Head of caudate nucleus (tissue), 42 donors: ENCODE measurements at places on chromosomes 7 and 10.

GRCh38 chr10:114283535-114284234 lies 44.6 kb downstream of the VWA2 start:
- no peak for DNase-seq

DNA sequence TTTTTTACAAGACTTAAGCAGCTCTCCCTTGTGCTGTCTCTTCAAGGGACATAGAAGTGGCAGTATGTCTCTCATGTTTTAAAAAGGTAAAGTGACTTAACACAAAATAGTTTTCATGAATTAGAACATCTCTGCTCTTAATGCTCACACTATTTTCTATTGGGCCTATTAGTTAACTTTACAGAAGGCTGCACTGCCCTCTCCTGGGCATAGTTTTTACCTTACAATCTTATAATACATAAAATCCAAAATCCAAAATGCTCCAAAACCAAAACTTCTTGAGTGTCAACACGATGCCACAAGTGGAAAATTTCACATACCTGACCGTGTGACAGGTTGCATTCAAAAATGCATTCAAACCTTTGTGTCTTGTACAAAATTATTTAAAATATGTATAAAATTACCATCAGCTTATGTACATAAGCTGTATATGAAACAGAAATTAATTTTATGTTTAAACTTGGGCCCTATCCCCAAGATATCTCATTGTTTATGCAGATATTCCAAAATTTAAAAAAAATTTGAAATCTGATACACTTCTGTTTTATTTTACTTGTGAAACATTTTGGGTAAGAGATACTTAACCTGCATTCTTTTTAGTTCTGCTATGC lies 25.8 kb downstream of the TES start:
- DNase-seq, result peak; percentile 37

DNA sequence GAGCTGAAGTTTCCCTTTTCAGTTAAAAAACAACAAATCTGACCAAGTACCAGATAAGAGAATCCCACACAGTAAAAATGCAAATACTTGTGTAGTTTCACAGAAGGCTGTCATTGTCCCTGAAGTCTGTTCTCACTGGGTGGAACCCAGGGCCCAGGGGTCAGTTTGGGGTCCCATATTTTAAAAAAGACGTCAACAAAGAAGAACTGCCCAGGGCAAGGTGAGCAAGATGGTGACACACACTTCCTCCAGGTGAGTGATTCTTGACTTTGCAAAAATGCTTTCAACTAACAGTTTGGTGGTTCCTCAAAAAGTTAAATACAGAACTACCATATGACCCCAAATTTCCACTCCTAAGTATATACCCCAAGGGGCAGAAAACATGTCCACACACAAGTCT lies 36.8 kb downstream of the PDIA4 start:
- DNase-seq, result no peak

DNA sequence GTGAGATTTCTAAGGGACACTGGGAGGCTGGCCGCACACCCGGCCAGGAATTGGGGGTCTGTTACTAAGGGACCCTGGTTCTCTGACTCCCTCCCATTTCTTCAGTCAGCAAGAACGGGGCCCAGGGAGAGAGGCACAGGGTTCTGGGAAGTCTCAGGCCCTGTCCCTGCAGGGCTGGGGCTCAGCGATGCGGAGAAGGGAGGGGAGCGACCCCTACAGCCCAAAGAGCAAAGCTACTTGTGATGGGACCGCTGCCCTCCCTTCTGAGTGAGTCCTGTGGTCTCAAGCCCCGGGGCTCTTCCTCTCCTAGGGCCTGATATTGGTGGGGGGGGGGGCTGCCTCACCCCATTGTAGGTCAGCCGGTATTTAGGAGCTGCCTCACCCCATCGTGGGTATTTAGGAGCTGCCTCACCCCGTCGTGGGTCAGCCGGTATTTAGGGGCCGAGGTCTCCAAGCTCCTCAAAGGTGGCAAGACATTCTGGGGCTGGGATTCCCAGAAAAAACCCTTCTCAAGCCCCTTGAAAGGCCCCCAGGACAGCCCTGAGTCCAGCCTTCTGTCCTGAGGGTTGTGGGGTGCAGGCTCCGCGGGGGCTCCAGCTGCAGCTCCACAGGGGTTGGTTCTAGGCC lies 16.9 kb upstream of the NKX6-2 start:
- no peak for DNase-seq

DNA sequence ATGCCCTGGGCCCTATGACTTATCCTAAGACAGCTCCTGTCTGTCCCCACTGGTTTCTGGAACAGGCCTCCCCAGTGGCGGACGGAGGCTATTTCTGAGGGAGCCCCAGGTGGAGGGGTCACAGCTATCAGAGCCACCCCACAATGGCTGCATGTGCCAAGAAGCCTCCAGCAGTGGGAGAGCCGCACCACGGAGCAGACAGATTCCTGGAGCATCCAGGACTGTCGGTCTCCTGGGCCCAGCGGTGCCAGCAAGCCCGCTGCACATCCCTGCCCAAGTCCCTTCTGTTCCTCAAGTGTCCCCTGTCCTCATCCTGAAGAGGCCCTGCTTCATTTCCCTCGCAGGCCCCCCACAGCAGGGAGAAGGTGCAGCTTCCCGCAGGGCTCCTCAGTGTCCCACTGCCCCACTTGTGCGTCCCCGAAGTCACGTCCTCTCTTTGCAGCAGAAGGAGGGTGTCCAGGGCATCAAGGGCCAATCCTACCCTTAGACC lies 193.0 kb upstream of the SHH start:
- DNase-seq, result no peak

DNA sequence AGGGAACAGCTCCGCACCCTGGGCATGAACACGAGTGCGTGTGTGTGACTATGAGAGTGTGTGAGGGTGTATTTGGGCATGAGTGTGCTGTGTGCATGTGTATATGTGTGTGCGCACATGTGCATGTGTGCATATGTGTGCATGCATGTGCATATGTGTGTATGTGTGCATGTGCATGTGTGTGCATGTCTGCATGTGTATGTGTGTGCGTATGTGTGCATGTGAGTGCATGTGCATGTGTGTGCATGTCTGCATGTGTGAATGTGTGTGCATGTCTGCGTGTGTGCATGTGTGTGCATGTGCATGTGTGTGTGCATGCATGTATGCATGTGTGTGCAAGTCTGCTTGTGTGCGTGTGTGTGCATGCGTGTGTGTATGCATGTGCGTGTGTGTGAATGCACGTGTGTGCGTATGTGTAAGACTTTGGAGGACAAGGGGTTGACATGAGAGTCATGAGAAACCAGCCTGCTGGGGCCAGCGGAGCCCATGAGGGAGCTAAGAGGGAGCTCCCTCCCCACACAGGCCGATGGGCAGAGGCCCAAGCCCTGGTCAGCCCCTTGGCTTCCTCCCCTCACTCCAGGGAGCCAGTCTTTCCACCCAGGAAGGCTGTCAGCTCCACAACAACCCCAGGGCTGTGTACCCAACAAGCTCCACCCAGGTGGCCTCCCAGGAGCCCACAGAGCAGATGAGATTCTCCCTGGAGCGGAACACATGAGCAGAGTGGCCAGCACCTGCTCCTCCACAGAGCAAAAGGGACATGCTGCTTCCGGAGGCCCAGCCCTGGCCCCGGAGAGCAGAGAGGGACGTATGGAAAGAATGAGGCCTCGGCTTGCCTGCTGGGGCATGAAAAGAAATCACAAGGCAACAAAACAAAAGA lies 142.5 kb upstream of the PPP2R2D start:
- no peak for DNase-seq

- no peak for DNase-seq
Measured at GRCh38 chr10:70119623-70120022, 13.0 kb downstream of the AIFM2 start.

GRCh38 chr10:86586516-86586915 lies 64.9 kb upstream of the WAPL start:
- DNase-seq, result peak; percentile 37

DNA sequence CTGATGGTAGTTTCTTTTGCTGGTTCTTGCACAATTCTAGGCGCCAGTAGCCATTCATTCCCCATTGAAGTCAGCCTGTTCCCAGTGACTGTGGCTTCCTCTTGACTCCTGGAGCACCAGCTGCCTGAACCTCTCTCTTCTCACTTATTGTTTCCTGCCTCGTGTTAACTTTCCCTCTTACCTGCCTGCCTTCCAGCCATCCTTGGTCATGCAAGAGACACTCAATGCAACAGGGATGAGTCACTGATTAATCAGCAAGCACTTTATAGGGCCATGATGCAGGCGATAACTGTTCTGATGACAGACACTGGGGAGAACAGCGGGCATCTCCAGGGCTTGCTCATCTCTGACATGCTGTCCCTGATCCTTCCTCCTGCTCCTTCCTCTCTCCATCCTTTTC lies 122.0 kb downstream of the PLCE1 start:
- no peak for DNase-seq

DNA sequence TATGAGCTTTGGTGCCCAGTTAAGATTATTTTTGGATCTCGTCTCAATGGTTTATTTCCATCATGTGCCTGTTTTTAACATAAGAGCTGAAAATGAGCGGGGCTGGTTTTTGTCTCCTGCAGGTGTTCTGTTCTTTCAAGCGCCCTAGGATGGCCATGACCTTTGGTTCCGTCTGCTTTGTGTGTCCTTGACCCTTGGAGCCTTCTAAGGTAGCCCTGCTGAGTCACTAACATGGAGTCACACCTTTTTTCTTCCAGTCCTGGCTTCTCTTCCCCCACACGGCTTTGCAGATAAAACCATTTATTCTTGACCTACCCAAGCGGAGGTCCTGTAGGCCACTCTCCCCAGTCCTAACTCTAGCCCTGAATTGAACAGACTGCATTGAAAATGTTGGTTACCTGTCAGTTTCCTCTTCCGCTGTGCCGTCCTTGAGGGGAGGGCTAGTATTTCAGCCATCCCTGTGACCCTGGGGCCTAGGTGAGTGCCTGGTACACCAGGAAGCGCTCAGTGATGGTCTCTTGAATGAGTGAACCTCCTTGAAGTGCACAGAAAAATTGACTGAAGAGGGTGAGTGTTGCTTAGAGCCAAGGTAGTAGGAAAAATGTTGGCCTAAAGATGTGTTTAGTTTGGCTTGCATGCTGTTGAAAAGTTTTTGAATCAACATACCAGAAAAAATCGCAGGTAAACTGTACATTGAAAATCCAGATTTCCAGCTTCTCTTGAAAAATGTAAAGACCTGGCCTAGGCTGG lies 48.0 kb downstream of the CAMK1D start:
- no peak for DNase-seq

DNA sequence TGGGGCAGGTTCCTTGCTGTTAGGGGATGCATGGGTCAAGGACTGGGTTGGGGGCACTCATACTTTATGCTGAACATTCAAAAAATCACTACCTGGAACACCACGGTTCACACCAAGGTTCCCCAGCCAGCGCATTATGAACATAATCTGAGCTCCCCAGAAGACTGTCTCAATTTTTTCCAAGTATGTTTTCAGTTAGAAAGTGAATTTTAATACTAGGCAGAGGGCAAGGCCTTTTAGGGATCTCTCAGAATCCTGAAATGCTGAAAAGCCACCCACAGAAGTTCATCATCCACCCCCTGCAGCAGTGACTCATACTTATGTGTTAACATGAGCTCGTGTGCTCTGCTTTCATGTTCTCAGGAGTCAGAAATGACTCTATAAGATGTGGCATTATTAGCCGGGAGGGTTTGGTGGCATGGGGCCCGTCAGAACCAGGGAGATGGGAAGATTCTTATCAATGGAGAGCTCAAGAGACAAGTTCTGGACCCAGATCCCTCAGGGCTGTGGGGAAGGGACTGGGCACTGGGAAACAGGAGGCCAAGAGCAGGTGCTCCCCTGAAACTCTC lies 185.2 kb upstream of the ITGB1 start:
- peak; percentile 69 for DNase-seq

DNA sequence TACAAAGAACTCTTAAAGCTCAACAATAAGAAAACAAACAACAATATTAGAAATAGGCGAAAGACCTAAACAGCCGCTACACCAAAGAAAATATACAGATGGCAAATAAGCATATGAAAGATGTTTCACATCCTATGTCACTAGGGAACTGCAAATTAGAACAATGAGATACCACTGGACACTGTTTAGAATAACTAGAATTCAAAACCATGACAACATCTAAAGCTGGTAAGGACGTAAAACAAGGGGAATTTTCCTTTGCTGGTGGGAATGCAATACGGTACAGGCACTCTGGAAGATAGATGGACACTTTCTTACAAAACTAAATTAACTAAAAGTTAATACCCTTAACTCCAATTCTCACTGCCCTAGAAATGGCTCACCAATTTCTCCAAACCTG lies 44.5 kb downstream of the THSD7A start:
- DNase-seq, result no peak

GRCh38 chr10:88236121-88236743 lies 346.9 kb downstream of the RNLS start:
- no peak for DNase-seq

DNA sequence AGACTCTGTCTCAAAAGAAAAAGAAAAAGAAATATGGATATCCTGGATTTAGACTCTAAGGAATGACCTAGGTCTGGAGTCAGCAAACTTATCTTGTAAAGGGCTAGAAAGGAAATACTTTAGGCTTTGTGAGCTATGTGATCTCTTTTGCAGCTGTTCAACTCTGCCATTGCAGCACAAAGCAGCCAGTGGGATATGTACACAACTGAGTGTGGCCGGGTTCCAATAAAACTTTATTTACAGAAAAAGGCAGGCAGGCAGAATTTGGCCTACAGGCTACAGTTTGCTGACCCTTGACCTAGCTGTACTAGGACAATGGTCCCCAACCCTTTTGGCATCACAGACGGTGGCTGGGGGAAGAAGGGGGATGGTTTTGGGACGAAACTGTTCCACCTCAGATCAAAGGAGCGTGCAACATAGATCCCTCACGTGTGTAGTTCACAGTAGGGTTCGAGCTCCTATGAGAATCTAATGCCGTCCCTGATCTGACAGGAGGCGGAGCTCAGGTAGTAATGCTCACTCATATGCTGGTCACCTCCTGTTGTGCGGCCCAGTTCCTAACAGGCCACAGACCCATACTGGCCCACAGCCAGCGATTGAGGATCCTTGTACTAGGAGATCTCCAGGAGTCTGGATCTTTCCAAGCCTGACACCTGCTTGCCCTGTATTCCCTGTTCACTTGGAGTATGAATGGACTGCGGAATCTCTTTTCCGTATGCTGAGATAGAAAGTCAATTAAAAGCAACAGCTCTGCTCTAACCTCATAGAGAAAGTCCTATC lies 63.0 kb downstream of the CUL1 start:
- no peak for DNase-seq

DNA sequence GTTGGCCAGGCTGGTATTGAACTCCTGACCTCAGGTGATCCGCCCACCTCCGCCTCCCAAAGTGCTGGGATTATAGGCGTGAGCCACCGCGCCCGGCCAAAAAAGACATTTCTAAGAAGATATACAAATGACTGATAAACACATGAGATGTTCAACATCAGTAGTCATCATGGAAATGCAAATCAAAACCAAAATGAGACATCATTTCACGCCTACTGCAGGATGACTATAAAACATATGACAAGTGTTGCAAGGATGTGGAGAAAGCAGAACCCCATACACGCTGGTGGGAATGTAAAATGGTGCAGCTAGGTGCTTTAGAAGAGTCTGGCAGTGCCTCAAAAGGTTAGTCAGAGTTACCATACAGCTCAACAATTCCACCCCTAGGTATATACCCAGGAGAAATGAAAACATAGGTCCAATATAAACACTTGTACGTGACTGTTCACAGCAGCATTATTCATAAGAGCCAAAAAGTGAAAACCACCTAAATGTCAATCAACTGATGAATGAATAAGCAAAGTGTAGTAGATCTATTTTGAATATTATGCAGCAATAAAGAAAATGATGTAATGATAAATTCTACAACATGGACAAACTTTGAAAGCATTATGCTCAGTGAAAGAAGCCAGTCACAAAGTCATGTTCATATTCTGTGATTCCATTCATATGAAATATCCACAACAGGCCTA lies 24.5 kb downstream of the TMEM209 start:
- no peak for DNase-seq
